ENCODE measurements at places on chromosomes 3 and 15. TPM values are rescaled to one million over a fixed set of nuclear protein-coding genes. Genes with fewer than 3 reads are reported as not detected.

Gene GADL1
- total RNA-seq, result 10.8 TPM

Gene GOLGA6L9
- total RNA-seq, result 6.7 TPM

Gene MYL3
- 2,390 TPM for total RNA-seq

Gene RTP1
- total RNA-seq, result not detected

Gene KLF15
- 9.5 TPM for total RNA-seq

Gene WNT7A
- total RNA-seq, result not detected

Gene KIF7
- 33.8 TPM for total RNA-seq

Gene SLC22A14
- 0.12 TPM for total RNA-seq

Gene GOLGA8S
- total RNA-seq, result not detected

Gene LSG1
- 15.7 TPM for total RNA-seq

GRCh38 chr15:81863162-81863561 is 182.7 kb downstream of the MEX3B start:
- H3K27ac ChIP-seq, result no peak overlapping the region
- H3K4me1 ChIP-seq, result no peaks in the 10 kb centered on the region
- H3K36me3 ChIP-seq, result no peaks in the 10 kb centered on the region

DNA sequence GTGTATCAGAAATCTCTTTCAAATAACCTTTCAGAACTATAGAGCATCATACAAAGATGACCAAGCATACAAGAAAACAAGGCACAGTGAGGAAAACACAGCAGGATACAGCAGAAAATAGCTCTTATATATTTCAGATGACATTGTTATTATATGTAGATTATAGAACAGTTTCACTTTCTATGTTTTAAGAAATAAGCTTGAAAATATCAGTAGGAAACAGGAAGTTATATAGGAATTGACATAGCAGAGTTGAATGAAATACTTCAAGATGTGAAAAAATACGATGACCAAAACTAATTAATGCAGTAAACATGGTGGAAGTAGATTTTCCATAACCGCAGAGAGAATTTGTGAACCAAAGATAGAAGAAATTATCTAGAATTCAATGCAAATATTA is 75.2 kb downstream of the LYSMD4 start:
- H3K36me3 ChIP-seq, result no peaks in the 10 kb centered on the region
- H3K27ac ChIP-seq, result no peak overlapping the region
- H3K4me3 ChIP-seq, result no peak overlapping the region
- no peaks in the 10 kb centered on the region for H3K27me3 ChIP-seq
- no peak for DNase-seq
- H3K4me1 ChIP-seq, result peaks cover 23% of the 10 kb centered on the region

- DNase-seq, result no peak
- no peaks in the 10 kb centered on the region for H3K36me3 ChIP-seq
- no peak overlapping the region for H3K27ac ChIP-seq
- H3K4me3 ChIP-seq, result no peak overlapping the region
- no peaks in the 10 kb centered on the region for H3K4me1 ChIP-seq
Observed at GRCh38 chr15:67124111-67124510, 58.7 kb downstream of the SMAD3 start.

DNA sequence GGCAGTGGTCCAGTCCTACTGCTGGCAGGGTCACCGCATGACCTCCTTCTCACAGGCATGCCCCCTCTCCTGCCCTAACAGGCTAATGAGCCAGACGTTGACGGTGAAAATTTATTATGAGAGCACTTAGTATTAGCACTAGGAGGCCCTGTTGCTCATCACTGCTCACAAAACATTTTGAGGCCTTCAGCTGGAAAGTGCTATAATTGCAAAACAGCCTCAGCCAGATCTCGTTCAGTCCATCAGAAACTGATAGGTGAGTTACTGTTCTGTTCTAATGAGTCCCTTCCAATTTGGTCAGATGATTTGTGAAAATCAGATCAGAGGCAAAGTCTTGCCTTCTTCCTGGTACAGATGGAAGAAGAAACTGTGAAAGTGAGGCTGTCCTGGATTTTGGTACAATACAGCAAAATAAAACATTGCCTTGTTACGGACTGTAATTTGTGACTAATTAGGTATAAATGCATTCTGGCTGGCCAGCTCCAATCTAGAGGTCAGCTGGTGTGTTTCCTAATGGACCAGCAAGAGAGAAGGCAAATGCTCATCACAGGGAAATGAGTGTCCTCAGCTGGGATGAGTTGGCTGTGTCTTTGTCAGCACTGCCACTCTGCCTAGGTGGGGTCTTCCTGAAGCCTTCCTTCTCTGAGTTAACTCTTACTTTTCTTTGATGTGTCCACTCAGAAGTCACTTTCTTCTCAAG is 316.8 kb downstream of the CHST2 start:
- no peaks in the 10 kb centered on the region for H3K36me3 ChIP-seq
- H3K4me1 ChIP-seq, result no peaks in the 10 kb centered on the region
- no peaks in the 10 kb centered on the region for H3K27me3 ChIP-seq
- peak; percentile 33 for DNase-seq

GRCh38 chr3:144429719-144430121 is 458.1 kb downstream of the DIPK2A start:
- H3K4me1 ChIP-seq, result no peaks in the 10 kb centered on the region
- H3K27me3 ChIP-seq, result no peaks in the 10 kb centered on the region
- no peak for DNase-seq
- H3K27ac ChIP-seq, result no peak overlapping the region
- no peak overlapping the region for H3K4me3 ChIP-seq

DNA sequence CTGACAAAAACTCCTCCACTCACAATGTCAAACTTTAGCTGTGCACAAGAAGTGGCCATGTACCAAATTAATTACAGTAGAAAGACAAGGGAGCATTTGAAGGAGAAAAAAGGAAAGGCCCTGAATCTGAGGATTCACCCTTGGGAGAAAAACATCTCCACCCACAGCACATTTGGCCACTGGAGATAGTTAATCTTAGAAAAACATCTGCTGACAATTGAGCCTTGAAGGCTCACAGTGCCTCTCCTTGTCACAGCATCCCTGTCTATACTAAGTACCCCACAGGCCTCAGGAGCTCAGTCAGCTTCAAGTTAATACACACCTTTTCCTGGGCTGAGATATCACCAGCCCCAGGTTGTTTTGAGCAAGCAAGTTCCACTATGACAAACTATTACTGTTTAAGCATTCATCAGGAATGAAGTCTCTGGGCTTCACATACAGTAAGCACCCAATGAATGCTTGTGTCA is 78.1 kb upstream of the SETMAR start:
- no peak overlapping the region for H3K4me3 ChIP-seq
- DNase-seq, result no peak
- H3K27me3 ChIP-seq, result no peaks in the 10 kb centered on the region
- H3K4me1 ChIP-seq, result no peaks in the 10 kb centered on the region
- H3K27ac ChIP-seq, result no peak overlapping the region

GRCh38 chr15:87623832-87624231 is 632.7 kb downstream of the NTRK3 start:
- H3K27me3 ChIP-seq, result peaks cover 15% of the 10 kb centered on the region
- no peak for DNase-seq
- H3K4me1 ChIP-seq, result peaks cover 8% of the 10 kb centered on the region
- H3K27ac ChIP-seq, result no peak overlapping the region
- no peaks in the 10 kb centered on the region for H3K36me3 ChIP-seq

DNA sequence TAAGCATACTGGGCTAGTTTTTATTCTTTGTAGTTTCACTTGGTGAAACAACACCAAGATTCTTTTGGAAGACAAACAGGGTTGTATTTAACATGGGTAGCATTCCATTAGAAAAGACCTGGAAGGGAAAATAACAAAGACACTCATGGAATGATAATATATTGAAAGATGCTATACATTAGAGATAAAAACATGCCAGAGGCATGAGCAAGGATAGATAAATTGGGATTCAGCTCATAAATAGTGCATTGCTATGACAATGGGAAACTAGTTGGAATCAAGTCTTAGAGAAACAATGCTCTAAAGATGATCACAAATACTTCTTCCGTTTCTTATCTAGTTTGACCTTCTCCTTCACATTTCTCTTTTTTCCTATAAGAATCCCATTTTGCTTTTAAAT is 677.4 kb downstream of the ZNF385D start:
- H3K4me1 ChIP-seq, result no peaks in the 10 kb centered on the region
- DNase-seq, result no peak
- H3K27me3 ChIP-seq, result no peaks in the 10 kb centered on the region
- H3K36me3 ChIP-seq, result no peaks in the 10 kb centered on the region
- no peak overlapping the region for H3K27ac ChIP-seq
- no peak overlapping the region for H3K4me3 ChIP-seq

- peak; percentile 67 for DNase-seq
- no peak overlapping the region for H3K27ac ChIP-seq
- no peaks in the 10 kb centered on the region for H3K4me1 ChIP-seq
Observed at GRCh38 chr3:151290673-151291072, 12.3 kb upstream of the P2RY14 start.

- peaks cover 14% of the 10 kb centered on the region for H3K36me3 ChIP-seq
- no peak overlapping the region for H3K27ac ChIP-seq
- H3K27me3 ChIP-seq, result no peaks in the 10 kb centered on the region
- no peaks in the 10 kb centered on the region for H3K4me1 ChIP-seq
Observed at GRCh38 chr15:60350108-60350507, 47.7 kb downstream of the ANXA2 start.

GRCh38 chr3:71579935-71580406 is 3.6 kb downstream of the FOXP1 start:
- H3K27me3 ChIP-seq, result no peaks in the 10 kb centered on the region
- peaks cover 40% of the 10 kb centered on the region for H3K4me1 ChIP-seq

GRCh38 chr3:50003824-50004223 is 63.9 kb downstream of the RBM6 start:
- H3K4me1 ChIP-seq, result no peaks in the 10 kb centered on the region
- DNase-seq, result no peak
- H3K36me3 ChIP-seq, result peaks cover 3% of the 10 kb centered on the region
- no peak overlapping the region for H3K4me3 ChIP-seq

- H3K27me3 ChIP-seq, result no peaks in the 10 kb centered on the region
- H3K36me3 ChIP-seq, result no peaks in the 10 kb centered on the region
- H3K4me1 ChIP-seq, result peaks cover 4% of the 10 kb centered on the region
- no peak for DNase-seq
Observed at GRCh38 chr3:186705882-186706780, 11.0 kb upstream of the KNG1 start.

DNA sequence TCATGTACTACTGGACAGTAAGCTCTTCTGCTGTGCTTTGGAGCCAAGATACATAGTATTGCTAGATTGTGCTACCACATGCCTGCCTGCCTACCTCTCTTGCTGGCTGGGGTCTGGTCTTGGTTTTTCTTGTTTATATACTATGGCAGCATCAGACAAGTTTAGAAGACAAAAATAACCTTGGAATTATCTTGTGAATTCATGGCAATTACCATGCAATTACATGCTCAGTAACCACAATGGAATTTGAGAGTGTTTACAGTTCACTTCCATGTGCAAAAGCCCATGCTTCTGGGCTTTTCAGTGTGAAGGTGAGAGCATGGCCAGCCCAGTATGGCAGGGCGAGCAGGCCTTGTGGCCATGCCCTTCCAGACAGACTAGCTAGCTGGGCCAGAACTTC is 48.0 kb upstream of the C15orf61 start:
- H3K4me1 ChIP-seq, result peaks cover 5% of the 10 kb centered on the region
- no peak overlapping the region for H3K4me3 ChIP-seq
- no peaks in the 10 kb centered on the region for H3K36me3 ChIP-seq
- H3K27ac ChIP-seq, result no peak overlapping the region
- DNase-seq, result no peak

DNA sequence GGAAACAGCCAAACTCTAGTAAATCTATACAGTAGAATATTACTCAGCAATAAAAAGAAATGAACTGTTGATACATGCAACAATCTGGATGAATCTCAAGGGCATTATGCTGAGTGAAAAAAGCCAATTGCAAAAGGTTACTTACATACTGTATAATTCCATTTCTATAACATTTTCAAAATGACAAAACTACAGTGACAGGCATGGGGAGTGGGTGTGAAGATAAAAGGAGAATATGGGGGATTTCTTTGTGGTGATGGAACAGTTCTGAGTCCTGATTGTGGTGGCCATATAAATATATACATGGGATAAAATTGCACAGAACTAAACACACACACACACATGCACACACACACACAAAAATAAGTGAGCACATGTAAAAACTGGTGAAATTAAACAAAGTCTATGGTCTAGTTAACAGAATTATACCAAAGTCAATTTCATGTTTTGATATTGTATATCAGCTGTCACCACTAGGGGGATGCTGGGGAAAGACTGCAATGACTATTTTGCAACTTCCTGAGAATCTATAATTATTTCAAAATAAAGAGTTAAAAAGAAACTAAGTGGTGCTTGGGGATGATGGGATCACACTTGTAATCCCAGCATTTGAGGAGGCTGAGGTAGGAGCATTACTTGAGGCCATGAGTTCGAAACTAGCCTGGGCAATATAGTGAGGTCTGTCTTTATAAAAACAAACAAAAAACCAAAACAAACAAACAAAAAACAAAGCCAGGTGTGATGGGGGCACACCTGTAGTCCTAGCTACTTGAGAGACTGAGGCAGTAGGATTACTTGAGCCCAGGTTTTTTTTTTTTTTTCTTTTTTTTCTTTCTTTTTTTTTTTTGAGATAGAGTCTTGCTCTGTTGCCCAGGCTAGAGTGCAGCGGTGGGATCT is 66.0 kb downstream of the SPTSSB start:
- no peak overlapping the region for H3K4me3 ChIP-seq
- H3K27ac ChIP-seq, result no peak overlapping the region
- no peaks in the 10 kb centered on the region for H3K36me3 ChIP-seq

- no peaks in the 10 kb centered on the region for H3K4me1 ChIP-seq
- H3K4me3 ChIP-seq, result no peak overlapping the region
- no peaks in the 10 kb centered on the region for H3K36me3 ChIP-seq
Observed at GRCh38 chr3:87336761-87337160, 60.4 kb upstream of the POU1F1 start.

GRCh38 chr3:51739110-51739509 is 32.2 kb downstream of the GRM2 start:
- H3K4me3 ChIP-seq, result no peak overlapping the region
- H3K27ac ChIP-seq, result no peak overlapping the region
- H3K36me3 ChIP-seq, result no peaks in the 10 kb centered on the region
- no peaks in the 10 kb centered on the region for H3K27me3 ChIP-seq
- no peak for DNase-seq

- no peaks in the 10 kb centered on the region for H3K27me3 ChIP-seq
- no peaks in the 10 kb centered on the region for H3K36me3 ChIP-seq
- peak overlapping the region; percentile 96 for H3K27ac ChIP-seq
- peaks cover 23% of the 10 kb centered on the region for H3K4me1 ChIP-seq
Observed at GRCh38 chr3:156604642-156605144, 49.8 kb upstream of the SSR3 start.

DNA sequence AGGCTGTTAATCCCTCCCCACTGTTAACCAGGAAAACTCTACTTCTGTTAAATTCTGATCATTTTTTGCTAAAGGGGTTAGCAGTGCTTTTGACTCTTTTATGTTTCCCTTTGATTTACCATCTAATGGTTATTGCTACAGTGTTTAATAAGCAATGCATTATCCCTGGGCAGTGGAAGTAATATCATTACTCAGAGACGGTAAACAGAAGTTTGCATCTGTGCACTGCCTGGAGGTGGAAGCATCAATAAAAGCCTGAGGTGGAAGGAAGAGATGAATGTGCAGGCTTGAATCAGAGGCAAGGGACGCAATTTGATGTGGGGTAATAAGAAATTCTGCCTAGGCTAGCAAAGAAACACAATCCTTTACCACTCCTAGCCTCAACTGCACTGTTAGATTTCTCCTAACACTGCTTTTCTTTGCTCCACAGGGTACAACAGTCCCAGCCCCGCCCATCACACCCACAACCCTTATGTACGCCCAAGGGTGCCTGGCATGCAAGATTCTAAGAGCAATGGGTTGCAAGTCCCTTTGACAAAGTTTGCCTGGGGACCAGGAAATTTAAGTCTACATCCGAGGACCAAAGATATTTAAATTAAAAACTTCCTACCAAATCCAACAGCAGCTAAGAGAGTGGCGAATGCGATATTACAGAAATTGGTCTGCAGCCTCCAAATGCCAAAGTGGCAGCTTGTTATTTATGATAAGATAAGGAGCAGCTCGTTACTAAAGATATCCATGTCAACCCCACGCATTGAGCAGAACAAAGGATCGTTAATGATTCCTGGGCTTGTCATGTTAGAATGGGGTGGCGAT is 261.4 kb downstream of the FHIT start:
- DNase-seq, result no peak
- H3K4me1 ChIP-seq, result peaks cover 18% of the 10 kb centered on the region
- no peaks in the 10 kb centered on the region for H3K36me3 ChIP-seq
